Mammary epithelial cell (primary cell): ENCODE measurements at places on chromosomes 1 and 21. TPM values are rescaled to one million over a fixed set of nuclear protein-coding genes. Genes with fewer than 3 reads are reported as not detected.

PLD5 gene
- total RNA-seq = 6.5 TPM

RAB42 gene
- 0.17 TPM for total RNA-seq

OR6K3 gene
- not detected in 2 replicates for total RNA-seq

ENTREP3 gene
- total RNA-seq = 10.0 TPM

PRAMEF6 gene
- not detected in 2 replicates for total RNA-seq

RAB3B gene
- total RNA-seq = 2.5 and 3.4 TPM in 2 replicates
